Right ventricle myocardium inferior (tissue), 1 donor: ENCODE measurements at places on chromosomes 6 and 20.

DNA sequence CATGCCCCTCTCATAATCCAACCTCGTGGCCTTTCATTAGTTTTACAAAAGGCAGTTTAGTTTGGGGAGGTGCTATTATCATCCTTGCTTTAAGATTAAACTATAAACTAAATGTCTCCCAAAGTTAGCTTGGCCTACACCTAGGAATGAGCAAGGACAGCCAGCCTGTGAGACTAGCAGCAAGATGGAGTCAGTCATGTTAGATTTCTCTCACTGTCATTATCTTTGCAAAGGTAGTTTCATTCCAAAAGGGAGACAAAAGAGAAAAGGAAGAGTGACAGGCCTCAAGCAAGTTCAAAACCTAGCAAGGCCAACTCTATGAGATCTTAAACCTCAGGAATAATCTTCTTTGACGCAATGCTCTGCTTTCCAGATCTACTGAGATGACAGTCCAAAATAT lies 232.2 kb downstream of the UBE3D start:
- DNase-seq = no peak

GRCh38 chr6:165575158-165575549 lies 87.9 kb downstream of the PDE10A start:
- no peak for DNase-seq

DNA sequence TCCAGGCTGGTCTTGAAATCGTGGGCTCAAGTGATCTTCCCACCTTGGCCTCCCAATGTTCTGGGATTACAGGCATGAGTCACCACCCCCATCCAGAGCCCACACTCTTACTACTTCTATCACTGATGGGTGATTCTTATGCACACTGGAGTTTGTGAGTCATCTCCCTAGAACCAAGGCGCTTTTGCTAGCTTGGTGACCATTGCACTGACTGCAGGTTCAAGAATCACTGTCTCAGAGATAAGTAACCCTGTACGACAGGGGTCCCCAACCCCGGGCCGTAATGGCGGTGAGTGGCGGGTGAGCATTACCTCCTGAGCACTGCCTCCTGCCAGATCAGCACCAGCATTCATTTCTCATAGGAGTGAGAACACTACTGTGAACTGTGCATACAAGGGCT lies 118.8 kb downstream of the MAP3K7 start:
- DNase-seq = no peak

DNA sequence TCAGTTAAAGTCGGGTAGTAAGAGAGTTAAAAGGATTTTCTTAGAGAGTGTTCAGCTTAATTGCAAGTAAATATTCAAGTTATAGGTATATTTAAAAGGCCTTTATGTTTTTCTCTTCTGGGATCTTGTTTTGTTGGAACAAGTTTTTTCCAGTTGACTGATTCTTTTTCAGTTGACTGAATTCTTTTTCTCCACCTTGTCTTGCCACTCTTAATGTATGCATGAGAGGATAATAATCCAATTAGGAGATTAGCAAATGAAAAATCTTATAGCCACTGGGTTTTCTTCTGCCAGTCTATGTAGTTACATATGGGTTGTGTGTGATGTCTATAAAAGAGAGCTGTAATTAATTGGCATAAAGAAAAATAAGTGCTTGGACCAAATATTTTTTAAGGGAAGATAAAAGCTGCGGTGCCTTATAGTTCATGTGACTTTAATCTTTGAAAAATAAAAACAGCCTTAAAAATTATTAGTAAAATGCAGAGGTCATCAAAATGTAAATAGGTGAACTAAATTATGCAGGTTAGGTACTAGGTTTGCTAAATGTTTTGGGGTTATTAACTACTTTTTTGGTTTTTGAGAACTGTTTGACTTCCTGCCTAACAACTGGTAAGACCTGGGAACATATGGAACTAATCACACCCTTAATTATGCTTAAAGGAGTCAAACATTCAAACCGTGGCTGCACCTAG lies 367.2 kb downstream of the HTR1B start:
- no peak for DNase-seq

DNA sequence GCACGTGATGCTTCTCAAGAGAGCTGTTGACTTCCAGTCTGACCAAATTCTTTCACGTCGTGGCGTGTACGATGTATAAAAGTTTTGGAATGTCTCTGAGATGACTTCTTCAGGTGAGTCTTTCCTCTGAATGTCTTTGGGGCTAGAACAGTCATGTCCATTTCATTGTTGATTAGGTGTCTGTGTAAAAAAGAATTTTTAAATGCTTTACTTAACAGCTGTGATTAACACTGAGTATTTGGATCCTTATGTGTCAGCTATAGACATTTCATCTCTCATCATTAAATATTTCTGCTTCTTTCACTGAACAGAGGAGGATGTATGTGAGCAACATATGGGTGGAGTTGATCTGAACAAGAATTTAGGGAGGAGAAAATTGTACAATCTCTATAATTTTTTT lies 29.3 kb upstream of the KIF13A start:
- DNase-seq = no peak

GRCh38 chr6:109257494-109257893 lies 124.8 kb downstream of the CD164 start:
- no peak for DNase-seq

DNA sequence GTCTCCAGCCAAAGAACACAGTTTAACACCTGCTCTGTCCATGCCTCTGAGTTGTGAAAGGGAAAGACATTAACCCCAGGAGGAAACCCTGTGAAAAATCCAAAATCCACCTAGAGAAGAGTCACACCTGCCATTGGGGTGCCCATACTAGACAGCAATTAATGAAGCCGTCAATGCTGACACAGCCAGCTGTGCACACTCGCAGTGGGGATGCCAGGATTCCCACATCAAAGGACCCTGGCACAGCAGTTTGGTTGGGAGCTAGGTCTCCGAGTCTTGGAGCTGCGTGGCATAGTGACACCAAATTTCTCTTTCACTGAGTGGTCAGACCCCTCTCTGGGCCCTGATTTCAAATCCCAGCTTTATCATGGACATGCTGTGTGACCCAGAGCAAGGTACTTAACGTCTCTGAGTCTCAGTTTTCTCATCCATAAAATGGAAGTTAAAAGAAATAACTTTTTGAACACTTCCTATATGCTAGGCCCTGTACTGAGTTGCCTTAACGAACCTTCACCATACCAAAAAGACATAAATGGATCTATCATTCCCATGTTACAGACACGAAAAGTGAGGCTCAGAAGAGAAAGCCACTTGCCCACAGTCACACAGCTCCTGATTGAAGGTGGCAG lies 30.8 kb downstream of the BPIFB1 start:
- DNase-seq = no peak

DNA sequence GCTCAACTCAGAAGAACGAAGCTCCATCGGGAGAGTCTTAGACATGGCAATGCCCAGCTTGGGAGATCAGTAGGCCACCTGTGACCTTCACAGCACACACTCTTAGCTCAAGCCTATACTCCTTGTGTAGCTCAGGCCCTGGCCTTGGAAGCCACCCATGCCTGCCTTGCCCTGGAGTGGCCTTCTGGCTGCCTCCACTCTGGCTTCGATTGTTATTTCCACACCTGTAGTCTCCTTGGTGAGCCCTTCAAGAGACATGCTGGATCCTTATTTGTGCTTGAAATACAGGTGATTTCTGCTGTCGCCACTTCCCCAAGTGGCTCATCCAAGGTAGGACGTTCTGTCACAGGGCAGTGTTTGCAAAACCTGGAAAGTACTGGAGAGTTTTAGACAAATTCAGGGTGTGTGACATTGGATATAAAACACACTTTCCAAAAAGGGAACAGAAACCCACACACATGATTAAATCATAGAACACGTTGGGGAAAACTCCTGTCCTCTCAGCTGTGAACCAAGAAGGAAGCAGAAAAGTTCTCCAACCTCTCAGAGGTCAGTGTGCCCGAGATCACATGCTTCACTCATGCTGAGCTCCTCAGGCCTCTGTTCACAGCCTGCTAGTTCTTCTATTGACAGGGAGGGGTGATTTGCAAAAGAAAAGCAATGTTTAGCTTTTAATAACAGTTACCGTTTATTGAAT lies 391.8 kb downstream of the CDC5L start:
- no peak for DNase-seq

- DNase-seq = no peak
Observed at GRCh38 chr6:90460051-90460450, 126.8 kb downstream of the MAP3K7 start.

DNA sequence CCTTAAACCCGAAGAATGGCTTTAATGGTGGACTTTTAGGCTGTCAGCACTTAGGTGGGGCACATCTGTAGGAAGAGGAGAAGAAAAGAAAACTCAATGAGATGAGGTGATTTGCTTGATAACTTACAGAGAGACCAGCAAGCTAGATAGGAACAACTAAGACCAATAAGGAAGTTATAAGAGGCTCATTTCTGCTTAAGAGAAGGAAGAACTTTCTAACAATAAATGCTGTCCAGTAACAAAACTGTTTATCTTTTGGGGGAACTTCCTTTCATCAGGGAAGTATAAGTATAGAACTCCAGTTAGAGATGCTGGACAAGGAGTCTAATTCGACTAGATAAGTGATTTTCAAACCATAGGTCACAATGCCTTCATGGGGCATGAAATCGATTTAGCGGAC lies 107.2 kb upstream of the SIRPA start:
- no peak for DNase-seq
